ENCODE measurements at places on chromosomes 4 and X. TPM values are rescaled to one million over a fixed set of nuclear protein-coding genes. Genes with fewer than 3 reads are reported as not detected.

Gene NSG1
- 11.0 TPM for total RNA-seq

DNA sequence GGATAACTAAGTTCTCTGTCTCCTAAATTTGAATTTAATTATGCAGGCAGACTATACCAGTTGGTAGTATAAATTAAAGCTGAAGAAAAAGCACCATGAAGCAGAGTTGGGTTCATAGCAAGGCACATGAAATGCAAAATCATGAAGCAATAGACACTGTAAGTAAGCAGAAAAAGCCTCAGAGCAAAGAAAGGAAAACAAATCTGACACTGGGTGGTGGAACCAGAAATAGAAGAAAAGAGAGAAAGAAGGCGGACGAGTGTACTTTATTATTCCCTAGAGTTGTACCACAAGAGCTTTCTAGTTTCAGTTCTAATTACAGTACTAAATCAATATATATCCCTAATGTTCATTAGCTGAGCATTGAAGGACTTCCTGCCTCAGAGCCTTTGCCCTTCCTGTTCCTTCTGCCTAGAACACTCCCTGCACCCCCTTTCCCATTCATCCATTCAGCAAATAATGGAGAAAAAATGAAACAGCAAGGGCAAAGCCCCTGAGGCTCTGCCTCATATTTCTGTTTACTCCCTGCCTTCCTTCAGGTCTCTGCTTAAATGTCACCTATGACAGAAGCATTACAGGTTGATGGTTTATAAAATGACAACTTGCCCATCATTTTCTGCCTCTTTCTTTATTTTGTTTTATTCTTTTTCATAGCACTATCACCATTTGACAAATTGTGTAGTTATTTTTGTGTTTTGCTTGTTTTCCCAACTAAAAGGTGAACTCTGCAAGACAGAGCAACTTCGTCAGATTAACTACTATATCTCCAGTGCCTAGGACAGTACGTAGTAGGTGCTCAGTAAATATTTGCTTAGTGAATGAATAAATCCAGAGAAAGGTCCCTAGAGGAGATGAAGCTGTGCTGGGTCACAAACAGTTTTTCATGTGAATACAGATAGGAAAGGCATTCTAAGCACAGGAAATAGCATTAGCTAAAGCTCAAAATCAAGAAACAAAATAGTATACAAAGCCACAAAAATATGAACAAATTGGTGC, 154.0 kb upstream of the RASGEF1B start:
- DNase-seq: no peak

Gene CT47A7
- total RNA-seq: not detected

DNA sequence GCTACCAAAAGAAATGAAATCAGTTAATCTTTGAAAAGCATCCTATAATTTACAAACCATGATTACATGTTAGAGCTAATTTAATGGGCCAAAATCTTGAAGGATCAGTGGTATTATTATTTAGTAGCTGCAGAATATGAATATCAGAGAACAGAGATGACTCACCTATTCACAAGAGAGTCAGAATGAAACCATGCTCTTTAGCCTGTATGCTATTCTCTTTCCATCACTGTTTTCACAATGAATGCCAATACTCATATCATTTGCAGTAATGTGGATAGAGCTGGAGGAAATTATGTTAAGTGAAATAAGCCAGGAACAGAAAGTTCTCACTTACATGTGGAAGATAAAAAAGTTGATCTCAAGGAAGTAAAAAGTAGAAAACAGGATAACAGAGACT, 414.1 kb downstream of the CENPC start:
- no peak for DNase-seq

DNA sequence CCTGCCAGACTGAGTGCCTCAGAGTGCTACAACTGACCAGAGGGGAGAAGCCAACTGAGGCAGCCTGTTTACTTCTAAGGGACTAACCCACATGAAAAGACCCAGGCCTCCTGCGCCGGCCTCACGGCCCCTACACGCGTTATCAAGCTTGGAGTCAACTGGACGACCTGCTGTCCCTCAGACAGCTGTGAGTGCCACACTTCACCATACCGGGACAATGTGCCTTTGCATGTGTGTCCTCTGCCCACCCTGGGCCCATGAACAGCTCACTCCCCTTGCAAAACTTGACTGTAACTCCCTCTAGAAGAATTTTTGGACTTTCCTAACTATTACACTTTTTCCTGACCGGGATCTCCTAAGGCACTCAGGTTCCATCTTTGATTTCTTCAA, 1.8 kb downstream of the NOP14 start:
- peak; percentile 29 for DNase-seq

DNA sequence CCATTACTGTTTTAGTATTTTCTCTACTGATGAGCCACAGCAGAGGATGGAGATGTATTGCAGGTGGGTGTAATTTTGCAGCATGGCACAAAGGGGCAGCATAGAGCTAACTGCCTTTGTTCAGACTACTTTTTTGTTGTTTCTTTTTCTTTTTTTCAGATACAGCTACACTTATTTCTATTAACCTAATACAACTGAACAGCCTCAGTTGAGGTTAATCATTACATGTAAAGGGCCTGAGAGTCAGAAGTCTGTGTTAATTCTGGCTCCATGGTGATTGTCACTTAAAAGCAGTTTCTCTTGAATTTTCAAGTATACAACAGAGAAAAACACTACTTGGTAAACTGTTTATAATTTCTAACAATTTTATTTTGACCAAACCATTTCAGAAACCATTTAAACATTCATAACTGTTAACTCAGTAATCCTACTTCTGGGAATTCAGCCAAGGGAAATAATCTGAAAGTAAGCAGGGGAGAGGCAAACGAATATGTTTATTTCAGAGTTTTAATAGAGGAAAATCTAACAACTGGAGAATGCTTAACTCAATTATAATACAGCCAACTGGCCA, 13.9 kb upstream of the PPEF2 start:
- DNase-seq: peak; percentile 54

GRCh38 chr4:77352192-77352591, 195.2 kb downstream of the CCNG2 start:
- DNase-seq: no peak

- DNase-seq: no peak
Observed at GRCh38 chr4:169906104-169906503, 120.1 kb downstream of the MFAP3L start.

- no peak for DNase-seq
Observed at GRCh38 chr4:6826781-6827508, 44.4 kb downstream of the KIAA0232 start.

Gene BEX4
- total RNA-seq: 9.9 TPM

Gene MAOB
- not detected for total RNA-seq

DNA sequence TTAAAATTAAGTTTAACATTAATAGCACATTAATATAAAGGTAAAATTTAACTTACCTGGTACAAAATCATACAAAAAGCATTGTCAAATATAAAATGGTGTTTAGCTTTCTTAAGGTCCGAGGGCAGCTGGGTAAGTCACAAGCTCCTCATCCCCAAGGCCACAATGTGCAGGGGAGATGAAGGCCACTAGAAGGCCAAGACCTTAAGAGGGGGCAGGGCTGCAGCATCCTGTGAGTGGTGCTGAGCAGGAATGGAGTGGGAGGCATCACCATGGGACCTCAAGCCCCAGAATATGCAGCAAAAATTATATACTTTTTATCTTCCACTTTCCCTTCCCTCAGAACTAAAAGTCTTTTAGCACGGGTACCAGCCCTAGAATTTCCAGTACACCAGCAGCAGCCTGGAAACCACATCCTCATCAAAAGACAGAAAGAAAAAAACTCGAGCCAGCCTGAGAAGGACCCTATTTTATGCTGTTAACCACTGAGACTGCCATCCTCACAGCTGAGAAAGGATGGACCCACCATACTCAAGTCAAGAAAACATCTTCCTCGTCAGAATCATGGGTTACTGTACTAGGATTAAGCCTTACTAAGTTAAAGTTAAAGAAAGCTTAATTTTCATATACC, 13.0 kb upstream of the RHOXF2 start:
- DNase-seq: no peak

- DNase-seq: no peak
Observed at GRCh38 chr4:115609631-115610030, 496.2 kb upstream of the NDST4 start.
